ENCODE measurements at places on chromosomes 12 and 14.

GRCh38 chr12:129772501-129773493, 131.0 kb downstream of the TMEM132D start:
- DNase-seq: no peak

DNA sequence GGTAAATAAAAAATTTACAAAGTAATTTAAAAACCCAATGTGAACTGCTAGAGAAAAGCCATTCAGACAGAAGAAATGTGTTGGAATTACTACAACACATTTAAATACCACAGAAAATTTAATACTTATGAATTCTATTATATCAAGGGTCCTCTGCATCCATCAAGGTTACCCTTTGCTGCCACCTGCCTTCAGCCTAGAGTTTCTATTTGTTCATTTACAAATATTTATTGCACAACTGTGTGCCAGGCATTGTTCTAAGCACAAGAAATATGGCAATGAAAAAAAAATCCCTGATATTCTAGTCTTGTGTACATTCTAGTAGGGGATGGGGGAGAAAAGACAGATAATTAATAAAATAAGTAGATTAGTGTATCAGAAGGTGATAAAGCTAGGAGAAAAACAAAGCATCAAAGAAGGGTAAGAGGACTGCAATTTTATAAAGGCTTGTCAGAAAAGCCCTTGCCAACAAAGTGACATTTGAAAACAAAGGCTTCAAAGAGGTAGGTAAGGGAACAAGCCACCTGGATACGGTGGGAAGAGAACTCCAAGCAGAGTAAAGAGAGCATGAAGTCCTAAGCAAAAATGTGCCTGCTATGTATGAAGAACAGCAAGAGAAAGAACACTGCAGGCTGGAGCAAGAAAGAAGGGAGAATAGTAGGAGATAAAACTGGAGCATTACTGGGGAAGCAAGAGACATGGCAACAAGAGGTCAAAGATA, 59.1 kb upstream of the SLC6A13 start:
- DNase-seq: no peak

GRCh38 chr14:25113394-25113793, 63.4 kb upstream of the STXBP6 start:
- no peak for DNase-seq

DNA sequence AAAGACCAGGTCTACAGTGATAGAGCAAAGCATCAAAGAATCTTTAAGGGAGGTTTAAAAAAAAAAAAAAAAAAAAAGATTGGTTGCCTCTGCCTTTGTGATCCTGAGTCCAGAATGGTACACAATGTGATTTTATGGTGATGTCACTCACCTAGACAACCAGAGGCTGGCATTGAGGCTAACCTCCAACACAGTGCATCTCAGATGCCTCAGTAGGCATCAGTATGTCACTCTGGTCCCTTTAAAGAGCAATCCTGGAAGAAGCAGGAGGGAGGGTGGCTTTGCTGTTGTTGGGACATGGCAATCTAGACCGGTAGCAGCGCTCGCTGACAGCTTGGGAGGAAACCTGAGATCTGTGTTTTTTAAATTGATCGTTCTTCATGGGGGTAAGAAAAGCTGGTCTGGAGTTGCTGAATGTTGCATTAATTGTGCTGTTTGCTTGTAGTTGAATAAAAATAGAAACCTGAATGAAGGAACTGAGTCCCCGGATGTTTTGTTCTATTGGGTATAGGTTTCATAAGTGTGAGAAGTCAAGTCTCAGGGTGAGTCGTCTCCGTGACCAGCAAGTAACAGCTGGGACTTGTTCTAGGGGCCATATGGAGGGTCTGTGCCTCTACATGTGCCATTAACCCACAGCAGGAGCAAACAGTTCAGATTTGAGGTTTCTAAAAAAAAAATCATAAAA, 9.3 kb downstream of the PEBP1 start:
- no peak for DNase-seq

GRCh38 chr14:65838565-65838964, 426.0 kb downstream of the FUT8 start:
- DNase-seq: no peak

DNA sequence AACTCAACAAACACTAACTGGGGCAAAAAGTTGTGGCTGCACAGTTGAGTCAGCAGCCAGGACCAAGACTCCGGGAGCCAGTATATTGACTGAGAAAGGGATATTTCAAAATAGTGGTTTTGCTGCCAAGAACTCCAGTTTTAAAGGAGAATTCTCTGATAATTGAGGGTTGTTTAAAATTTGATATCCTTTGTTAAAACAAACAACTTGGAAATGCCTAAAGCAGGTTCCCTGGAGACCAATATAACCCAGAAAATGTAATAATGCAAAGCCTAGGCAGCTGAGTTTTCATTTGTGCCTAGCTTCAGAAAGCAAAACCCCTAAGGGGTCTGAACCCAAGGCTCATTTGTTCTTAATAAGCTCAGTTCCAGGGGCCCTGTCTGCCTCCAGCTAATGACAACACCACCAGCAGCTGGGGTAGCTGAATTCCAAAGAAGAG, 311.7 kb upstream of the CCDC196 start:
- no peak for DNase-seq

DNA sequence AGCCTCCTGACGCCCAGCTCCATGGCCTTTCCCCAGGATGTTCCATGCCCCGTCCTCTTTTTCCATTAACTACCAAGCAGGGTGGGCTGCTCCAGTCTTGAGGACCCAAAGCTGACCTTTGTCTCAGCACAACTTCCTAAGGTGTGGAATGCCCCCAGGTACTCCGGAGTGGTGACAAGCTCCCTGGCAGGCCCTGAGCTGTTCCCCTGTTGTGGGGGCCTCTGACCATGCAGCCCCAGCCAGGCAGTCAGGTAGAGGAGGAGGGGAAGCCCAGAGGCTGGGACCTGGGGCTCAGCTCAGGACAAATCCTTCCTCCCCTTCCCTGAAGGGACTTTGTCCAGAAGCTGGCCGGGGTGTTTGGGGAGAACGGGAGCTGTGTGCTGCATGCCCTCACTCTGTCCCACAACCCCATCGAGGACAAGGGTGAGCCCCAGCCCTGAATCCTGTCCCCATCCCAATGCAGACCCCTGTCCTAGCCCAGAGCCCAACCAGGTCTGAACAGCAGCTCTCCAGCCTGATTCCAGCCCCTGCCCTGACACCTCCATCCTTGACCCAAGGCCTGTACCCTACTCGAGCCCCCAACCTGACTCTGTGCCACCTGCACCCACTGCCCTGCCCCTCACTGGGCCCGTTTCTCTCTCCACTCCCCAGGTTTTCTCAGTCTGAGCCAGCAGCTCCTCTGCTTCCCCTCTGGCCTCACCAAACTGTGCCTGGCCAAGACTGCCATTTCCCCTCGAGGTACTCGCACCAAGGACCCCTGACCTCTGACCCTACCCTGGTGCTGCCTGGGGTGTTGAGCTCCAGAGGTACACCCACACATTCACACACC, 4.4 kb downstream of the CARMIL3 start:
- no peak for DNase-seq
